ENCODE measurements at places on chromosomes 16 and 17.
A peak's percentile ranks its signal among the peaks of the same experiment; 100 is the strongest.

DNA sequence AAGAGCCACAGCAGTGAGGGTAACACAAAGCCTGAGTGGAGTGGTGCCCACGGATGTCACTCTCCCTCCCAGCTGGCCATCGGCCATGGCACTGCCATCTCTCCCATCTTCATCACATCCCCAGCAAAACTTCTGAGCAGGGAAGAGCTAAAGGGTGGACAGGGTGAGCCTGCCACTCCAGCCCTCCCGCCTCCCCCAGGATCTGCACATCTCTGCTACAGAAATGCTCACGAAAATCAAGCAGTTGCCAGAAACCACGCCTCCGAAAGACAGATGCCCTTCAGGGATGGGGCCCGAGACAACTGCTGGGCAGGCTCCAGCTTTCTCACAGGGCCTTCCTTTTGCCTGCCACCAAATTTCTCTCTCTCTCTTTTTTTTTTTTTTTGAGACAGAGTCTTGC lies 3.6 kb downstream of the GRIN2C start:
- DNase-seq, result no peak

DNA sequence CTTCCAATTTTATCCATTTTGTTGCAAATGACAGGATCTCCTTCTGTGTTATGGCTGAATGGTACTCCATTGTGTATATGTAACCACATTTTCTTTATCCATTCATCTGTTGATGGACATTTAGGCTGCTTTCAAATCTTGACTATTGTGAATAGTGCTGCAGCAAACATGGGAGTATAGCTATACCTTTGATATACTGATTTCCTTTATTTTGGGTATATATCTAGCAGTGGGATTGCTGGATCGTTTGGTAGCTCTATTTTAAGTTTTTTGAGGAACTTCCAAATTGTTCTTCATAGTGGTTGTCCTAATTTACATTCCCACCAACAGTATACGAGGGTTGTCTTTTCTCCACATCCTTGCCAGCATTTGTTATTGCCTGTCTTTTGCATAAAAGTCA lies 67.8 kb downstream of the BRIP1 start:
- no peak for DNase-seq

GRCh38 chr16:56357765-56358322 lies 67.5 kb downstream of the AMFR start:
- DNase-seq, result no peak

DNA sequence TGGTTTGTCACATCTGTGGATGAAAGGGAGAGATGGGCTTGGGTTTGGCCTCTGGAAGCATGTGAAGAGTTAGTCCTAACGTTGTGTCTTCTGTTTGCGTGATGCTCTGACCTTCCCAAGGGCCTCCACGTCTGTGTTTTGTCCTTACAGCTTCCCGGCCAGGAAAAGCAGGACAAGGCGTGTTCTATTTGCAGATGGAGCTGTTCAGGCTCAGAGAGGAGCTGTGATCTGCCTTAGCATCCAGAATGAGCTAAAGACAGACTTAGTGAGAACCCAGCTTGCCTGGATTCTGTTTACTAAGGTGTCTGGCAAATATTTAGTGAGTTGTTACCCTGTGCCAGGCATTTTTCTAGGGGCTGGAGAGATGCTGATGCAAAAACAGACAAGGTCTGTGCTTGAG lies 282.1 kb downstream of the CBLN1 start:
- DNase-seq, result no peak

GRCh38 chr16:9055661-9056060 lies 35.8 kb upstream of the HAPSTR1 start:
- DNase-seq, result no peak

GRCh38 chr16:67857547-67858233 lies 10.2 kb upstream of the CENPT start:
- peak; percentile 75 for DNase-seq

DNA sequence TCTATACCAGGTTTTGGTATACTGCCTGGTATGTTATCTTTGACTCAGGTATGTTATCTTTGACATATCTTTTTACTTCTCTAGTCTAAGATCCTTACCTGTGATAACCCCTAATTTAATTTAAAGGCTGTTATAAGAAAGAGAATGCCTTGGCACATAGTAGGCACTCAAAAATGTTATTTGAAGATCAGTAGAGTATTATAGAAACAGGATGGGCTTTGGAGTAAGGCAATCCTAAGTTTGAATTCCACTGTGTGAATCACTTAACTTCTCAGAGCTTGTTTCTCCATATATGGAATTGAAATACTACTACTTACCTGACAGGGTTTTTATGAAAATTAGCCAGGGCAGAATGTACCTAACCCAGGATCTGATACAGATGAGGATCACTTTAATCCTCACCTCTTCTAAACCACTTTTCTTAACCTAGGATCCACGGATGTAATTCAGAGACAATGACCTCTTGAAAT lies 1.2 kb downstream of the BRIP1 start:
- DNase-seq, result no peak

GRCh38 chr17:44272321-44272951 lies 4.5 kb upstream of the SLC4A1 start:
- peak; percentile 52 for DNase-seq

DNA sequence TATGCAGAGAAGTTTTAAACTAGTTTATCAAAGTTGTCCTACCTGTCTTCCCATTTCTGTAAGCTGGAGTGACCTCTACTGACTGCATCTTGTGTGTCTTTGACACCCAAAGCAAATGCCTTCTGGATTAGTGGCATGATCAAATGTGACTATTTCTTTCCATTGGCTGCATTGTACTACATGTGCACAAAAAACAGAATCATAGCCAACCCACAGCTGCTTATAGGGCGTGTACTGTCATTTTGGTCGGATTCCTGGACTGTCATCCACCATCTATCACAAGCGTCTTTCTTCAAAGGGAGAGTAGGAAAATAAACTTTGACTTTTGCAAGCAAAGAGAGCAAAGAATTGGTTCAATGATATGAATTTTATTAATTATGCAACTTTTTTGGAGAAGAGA lies 310.6 kb downstream of the MAP2K6 start:
- no peak for DNase-seq

GRCh38 chr17:8166731-8167130 lies 4.0 kb upstream of the VAMP2 start:
- DNase-seq, result no peak

- DNase-seq, result no peak
Observed at GRCh38 chr16:47721006-47721637, 260.0 kb downstream of the PHKB start.

GRCh38 chr16:31504159-31504558 lies 4.0 kb downstream of the RUSF1 start:
- no peak for DNase-seq

GRCh38 chr17:47205419-47205963 lies 3.7 kb upstream of the MYL4 start:
- DNase-seq, result no peak

GRCh38 chr16:48560692-48561091 lies 49.3 kb downstream of the N4BP1 start:
- no peak for DNase-seq

DNA sequence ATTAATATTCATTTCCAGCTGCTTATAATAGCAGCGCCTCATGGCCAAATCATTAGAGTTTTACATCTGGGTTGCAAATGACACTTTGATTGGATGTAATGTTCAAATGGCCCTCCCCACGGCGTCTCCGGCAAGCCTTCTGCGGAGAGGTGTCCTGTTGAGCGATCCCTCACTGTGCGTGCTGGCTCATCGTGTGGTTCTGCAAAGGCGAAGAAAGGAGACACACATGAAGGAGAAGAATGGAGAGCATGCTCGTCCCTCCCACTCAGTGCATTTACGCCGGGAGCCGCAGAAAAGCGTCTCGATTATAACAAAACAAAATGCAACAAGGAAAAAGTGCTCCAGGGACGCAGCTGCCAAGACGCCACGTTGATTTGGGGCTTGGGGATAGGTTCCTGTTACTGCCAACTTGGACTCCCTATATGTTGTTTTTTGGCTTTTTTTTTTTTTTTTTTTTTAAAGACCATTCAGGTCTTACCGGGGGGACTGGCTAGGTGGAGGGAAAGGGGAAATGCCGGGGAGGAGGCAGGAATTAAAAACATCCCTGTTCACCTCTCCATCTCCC lies 117.6 kb downstream of the C16orf78 start:
- no peak for DNase-seq

DNA sequence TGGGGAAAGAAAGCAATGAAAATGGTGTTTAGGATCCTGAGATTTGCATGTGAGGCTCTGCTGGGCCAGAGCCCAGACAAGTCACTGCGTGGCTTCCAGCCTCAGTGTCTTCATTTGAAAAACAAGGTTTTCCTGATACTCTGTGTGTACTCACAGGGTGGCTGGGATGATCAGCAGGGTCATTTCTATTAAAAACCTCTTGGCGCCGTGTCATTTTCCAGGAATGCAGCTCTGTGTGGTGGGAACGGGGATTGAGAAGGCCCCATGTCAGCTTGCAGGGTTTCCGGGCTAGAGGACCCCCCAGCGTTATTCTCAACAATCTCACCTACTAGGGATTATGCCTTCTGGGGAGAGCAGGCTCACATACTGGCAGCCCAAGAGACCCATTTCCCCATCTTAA lies 73.5 kb downstream of the FOXL1 start:
- DNase-seq, result no peak

- DNase-seq, result peak; percentile 71
Observed at GRCh38 chr17:38572669-38573365, 32.9 kb downstream of the SRCIN1 start.

DNA sequence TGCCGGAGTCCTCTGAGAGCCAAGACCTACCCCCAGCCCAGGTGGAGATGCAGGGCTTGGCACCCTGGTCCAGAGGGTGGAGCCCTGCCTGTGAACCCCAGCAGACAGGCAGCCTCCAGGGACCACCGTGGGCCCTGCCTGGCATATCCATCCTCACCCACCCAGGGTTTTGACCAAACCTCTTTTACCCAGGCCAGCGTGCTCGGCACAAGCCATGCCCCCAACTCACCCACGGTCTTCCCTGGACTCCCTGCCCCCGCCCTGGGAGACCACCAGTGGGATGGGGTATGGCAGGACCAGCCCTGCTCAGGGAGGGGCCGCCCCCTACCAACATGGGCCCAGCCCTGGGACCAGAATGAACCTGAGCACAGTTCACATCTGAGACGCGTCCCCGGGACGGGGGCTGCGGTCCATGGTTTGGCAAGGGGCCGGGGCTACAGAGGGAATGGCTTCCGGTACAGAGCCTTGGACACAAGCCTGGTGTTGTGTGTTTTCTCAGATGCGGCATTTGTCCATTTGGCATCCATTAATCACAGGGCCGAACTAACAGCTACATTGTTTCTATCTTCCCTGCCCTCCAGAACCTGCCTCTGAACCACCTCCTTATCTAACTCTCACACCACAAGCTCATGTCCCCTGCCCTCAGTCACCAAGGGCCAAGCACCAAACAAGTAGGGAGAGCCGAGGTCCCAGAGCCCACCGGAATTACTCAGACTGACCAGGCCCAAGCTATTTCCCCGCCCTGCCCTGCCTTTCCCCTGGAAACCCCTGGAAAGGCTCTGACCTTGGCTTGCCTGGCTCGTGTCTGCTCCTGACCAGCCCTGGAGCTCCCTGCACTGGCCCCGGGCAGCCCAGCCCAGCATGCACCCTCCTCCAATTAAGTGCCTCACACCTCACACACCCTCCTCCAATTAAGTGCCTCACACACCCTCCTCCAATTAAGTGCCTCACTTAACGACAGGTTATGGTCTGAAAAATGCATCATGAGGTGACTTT lies 14.1 kb downstream of the HS3ST6 start:
- DNase-seq, result peak; percentile 77

DNA sequence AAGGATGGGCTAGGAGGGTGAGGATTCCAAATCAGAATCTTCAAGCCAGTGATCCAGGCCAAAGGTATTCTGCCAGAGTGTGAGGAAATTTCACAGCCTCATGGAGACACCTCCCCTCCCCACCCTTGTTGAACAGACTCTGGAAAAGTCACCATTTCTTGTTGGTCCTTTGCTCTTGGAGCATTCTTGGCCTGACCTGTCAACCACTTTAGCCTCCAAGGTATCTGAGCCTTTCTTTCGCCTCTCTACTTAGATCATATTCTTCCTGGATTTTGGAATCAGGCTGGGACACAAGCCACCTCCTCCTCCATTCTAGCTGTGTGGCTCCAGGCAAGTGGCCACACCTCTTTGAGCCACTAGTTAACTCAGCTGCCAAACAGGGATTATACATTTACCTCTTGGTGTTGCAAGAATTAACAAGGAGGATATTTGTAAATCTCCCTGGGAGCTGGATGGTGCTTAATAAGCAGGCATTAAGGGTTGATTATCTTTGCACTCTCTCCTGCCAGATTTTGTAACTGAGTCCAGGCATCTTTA lies 193.5 kb downstream of the WWOX start:
- DNase-seq, result no peak

DNA sequence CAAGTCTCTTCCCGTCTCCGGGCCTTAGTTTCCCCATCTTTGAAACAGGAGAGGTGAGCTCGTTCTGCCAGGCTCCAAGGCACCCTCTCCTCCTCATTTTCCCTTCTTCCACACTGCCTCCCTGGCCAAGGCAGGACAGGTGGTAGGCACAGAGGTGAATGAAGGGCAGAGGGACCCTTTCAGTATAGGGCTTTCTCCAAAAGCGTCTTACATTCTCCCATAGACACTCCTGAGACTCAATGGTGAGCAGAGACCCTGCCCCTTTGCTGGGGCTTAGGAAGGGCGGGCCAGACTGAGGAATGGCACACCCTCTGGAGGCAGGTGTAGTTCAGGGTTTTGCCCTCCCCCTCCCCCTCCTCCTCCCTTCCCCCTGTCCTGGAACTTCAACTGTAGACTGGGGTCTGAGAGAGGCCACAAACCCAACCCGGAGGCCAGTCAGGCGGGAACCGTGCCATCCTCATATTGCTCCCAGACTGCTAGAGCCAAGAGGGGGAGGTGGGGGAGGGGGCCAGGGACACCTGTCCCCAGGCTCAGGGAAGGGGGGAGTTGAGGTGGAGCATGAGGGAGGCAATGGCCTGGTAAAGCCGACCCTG lies 1.9 kb downstream of the PLEKHH3 start:
- peak; percentile 71 for DNase-seq

- peak; percentile 2 for DNase-seq
Observed at GRCh38 chr16:50213939-50214519, 52.3 kb upstream of the ADCY7 start.

DNA sequence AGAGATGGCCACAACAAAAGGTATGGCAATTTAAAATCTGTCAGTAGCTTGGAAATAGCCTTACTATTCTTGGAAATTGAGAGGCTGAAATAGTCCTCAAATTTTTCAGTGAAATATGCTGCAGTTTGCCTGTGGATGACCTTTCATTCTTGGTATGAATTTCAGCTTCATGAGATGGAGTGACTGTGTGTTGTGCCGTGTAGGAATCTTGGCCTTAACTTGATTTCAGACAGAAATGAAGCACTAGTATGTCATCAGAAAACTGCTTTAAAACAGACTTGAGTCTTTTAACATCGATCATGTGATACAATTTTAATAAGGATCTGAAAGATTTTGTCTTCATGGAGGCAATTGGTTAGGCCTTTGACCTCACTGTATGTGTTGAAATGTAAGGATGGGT lies 247.2 kb downstream of the CNTNAP4 start:
- no peak for DNase-seq

DNA sequence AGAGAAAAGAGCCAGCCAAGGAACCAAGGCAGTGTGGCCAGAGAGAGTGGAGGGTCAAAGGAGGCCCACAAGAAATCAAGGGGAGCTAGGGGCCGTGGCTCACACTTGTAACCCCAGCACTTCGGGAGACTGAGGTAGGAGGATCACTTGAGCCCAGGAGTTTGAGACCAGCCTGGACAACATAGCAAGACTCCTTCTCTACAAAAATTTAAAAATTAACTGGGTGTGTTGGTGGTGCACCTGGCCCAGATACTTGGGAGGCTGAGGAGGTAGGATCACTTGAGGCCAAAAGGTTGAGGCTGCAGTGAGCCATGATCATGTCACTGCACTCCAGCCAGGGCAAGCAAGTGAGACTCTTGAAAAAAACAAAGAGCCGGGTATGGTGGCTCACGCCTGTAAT lies 18.9 kb upstream of the TFAP4 start:
- no peak for DNase-seq

- DNase-seq, result no peak
Observed at GRCh38 chr17:17557796-17558195, 33.7 kb downstream of the PEMT start.
